Stimulated activated CD8-positive, alpha-beta memory T cell treated with anti-CD3 and anti-CD28 coated beads, Interleukin-7, amount 100 ng/mL, for 4 hours (primary cell): ENCODE measurements at places on chromosomes 7 and 10.

DNA sequence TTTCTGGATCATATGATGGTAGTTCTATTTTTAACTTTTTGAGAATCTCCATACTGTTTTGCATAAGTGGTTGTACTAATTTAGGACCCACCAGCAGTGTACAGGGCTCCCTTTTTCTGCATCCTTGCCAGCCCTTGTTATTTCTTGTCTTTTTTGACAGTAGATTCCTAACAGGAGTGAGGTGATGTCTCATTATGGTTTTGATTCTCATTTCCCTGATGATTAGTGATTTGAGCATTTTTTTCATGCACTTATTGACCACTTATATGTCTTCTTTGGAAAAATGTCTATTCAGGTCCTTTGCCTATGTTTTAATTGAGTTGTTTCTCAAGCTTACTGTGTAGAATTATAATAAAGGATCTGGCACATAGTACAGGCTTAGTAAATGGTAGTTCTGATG is 238.8 kb upstream of the BMPER start:
- no peak for DNase-seq

GRCh38 chr10:59692113-59692512 is 17.5 kb downstream of the SLC16A9 start:
- DNase-seq = no peak

- no peak for DNase-seq
These were observed 649.2 kb downstream of the SORCS1 start for GRCh38 chr10:106515206-106515790.

GRCh38 chr7:104267701-104268368 is 60.0 kb upstream of the ORC5 start:
- no peak for DNase-seq

DNA sequence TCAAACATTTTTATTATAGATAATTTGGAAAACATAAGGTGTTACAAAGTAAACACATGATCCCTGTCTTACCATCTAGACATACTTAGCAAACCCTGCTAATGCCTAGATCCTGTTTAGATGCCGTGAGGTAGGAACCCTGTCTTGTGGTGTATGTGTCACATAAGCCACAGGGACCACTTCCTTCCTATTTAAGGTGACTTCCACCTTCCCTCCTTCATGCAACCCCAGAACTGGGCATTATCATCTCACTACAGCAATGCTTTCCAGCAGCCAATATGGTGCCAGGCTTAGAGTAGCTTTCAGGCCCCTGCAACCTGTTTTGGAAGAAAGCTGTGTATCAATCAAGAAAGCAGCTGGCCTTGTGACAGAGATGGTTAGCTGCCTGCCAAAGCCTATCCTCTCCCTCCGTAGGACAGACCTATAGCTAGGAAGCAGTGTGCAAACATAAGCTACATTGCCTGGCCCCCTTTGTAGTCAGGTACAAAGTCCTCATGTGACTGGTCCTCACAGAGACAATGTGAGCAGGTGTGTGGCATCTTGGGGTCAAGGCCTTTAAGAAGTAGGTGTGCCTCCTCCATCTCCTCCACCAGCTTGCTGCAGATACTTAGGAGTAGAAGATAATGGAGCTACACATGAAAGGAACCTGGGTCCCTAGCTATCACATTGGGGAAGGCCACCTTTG is 146.8 kb downstream of the SPAG6 start:
- no peak for DNase-seq

DNA sequence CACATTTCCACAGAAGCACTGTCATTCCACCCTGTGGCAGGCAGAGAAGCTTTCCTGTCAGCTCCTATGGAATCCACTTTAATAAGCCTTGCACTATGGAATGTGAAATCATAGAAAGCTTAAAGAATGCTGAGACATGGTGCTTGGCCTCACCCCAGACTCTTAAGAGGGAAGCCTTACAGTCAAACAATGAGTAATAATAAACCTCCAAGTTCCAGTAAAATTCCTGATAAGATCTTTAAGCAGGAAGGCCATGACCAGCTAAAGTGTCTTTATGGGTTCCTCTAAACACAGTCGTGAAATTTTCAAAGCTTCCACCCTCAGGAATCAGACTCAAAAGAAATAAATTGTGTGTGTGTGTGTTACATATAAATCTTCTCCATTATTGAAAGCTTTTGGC is 11.9 kb upstream of the TEX36 start:
- DNase-seq = no peak

DNA sequence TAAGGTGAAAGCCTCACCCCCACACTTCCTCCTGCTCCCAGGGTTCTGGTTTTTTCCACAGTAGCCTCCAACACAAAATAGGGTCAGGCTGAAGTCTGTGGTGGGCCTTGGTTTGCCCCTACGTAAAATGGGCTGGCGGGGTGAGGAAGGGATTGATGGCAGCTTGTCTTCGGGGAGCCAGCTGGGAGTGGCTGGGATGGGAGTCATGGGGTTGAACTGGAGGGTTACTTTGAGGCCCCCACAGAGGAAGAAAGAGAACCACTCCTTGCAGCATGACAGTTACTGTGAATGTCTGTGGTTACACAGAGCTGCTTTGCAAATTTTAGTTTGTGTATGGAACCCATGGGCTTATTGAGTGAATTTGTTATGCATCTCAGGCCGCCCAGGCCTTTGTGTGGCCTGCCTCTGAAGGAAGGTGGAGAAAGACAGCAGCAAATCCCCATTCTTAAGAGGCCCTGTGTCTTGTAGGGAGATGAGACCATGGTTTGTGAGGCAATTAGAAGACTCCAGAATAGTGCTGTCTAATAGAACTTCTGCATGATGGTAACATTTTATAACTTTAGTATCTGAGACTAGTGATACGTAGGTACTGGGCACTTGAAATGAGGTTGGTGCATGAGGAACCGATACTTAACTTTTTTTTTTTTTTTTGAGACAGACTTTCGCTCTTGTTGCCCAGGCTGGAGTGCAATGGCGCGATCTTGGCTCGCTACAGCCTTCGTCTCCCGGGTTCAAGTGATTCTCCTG is 8.1 kb downstream of the TRIM8 start:
- no peak for DNase-seq

- no peak for DNase-seq
These were observed 31.5 kb downstream of the MKRN1 start for GRCh38 chr7:140447841-140448240.

DNA sequence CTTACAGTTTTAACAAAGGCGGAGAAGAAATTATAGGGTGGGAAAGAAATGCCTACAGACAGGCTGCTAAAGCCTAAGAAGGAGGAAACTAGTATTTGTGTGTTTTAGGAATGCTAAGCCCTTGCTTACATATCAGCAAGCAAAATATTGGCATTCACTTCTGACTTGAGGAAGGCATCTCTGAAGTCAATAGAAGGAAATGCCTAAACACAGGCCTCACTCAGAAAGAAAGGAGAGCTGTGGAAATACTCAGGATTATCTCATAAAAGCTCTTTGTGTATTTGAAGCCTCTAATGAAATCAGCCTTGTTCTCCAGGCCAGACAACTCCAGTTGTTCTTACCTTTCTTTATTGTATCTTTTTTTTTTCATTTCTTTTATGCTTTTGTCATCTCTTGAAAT is 158.0 kb downstream of the AUTS2 start:
- no peak for DNase-seq

DNA sequence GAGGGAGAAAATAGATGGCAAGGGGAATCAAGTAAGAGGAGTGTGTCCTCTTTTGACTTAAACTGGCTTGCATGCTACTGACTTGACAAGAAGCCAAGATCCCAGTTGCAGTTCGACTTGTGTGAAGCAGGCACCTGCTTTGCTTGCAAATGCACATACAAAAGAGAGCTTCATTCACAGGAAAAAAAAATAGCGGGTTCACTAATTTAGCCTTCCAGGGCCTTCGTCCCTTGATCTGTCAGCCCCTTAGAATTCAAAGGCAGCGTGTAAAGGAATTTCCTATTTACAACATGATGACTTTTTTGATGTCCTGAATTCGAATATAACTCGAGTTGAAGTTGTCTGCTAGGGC is 192.1 kb downstream of the CELF2 start:
- no peak for DNase-seq

GRCh38 chr7:77197141-77197540 is 2.5 kb downstream of the FGL2 start:
- DNase-seq = no peak

GRCh38 chr10:77539147-77539935 is 98.3 kb downstream of the KCNMA1 start:
- no peak for DNase-seq

DNA sequence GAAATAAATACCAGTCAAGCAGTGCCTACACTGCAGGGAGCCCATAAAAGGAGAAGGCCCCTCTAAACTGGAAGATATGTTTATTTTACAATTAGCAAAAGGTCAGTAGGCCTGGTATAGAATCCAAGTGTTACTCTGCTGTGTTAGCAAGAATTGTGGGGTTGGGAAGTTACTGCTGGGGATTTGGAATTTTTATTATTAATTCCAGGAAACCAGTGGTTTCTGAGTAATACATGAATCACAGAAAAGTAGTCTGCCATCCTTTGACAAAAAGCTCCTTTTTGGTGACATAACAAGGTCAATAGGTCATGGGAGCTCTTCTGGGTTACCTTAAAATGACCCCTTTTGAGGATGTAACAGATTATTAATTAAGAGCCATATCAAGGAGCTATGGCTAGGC is 67.4 kb downstream of the ZNF92 start:
- DNase-seq = no peak

- DNase-seq = no peak
These were observed 154.4 kb downstream of the DIP2C start for GRCh38 chr10:535051-535450.

- DNase-seq = no peak
These were observed 50.4 kb downstream of the SEC23IP start for GRCh38 chr10:119942973-119943372.

GRCh38 chr7:80127412-80128160 is 7.0 kb upstream of the GNAI1 start:
- no peak for DNase-seq

- DNase-seq = no peak
These were observed 25.5 kb upstream of the EZH2 start for GRCh38 chr7:148909568-148909967.

- DNase-seq = no peak
These were observed 183.9 kb downstream of the EBF3 start for GRCh38 chr10:129780198-129780597.

- no peak for DNase-seq
These were observed 366.2 kb downstream of the PCDH15 start for GRCh38 chr10:54434782-54435181.

DNA sequence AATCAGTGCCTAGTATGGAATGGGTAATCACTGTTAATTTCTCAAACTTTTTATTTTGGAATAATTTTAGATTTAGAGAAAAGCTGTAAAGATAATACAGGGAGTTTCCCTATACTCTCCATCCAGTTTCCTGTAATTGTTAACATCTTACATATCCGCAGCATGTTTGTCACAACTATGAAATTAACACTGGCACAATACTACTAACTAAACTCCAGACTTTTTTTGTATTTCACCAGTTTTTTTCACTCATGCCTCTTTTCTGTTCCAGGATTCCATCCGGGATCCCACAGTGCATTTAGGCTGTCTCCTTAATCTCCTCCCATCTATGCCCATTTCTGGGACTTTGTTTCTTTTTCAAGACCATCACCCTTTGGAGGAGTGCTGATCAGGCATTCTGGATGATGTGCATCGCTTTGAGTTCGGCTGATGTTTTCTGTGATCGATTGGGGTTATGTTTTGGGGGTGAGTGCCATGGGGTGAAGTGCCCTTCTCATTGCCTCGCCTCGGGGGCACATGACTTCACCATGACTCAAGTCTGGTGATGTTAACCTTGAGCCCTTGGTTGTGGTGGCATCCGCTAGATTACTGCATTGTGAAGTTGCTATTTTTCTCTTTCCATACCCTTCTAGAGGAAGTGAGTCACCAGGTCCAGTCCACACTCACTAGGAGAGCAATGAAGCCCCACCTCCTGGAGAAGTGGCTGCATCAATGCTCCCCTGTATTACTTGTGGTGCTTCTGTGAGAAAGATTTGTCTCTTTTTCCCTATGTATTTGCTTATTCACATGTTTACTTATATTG is 43.9 kb upstream of the GRB10 start:
- DNase-seq = no peak

DNA sequence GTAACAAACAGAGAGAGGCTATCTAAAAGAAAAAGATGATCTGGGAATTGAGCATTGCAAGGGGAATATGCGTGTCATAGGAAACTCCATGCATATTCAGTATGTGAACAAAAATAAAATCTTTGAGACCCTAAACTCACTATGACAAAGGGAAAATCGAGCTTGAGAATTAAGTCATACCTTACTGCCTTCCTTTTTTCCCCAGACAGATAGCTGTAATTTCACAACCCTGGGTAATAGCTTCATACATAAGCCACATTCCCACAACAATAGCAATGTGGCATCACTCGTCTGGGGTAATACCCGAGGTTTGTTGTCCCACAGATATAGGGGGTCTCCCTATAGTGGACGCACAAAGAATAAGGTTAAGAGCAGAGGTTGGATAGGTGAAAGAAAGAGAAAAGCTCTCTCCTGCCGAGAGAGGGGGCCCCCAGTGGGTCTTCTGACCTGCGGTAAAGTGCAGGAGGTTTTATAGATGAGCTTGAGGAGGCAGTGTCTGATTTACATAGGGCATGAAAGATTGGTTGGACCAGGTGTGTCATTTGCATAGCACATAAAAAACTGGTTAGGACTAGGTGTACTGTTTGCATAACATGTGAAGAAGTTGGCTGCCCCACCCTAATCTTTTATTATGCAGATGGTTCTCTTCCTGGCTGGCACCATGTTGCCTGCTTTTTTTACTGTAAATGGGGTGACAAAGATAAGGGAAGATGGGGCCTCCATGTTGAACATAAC is 11.6 kb downstream of the CYP3A43 start:
- DNase-seq = no peak

- no peak for DNase-seq
These were observed 168.2 kb downstream of the SND1 start for GRCh38 chr7:127819975-127820731.

DNA sequence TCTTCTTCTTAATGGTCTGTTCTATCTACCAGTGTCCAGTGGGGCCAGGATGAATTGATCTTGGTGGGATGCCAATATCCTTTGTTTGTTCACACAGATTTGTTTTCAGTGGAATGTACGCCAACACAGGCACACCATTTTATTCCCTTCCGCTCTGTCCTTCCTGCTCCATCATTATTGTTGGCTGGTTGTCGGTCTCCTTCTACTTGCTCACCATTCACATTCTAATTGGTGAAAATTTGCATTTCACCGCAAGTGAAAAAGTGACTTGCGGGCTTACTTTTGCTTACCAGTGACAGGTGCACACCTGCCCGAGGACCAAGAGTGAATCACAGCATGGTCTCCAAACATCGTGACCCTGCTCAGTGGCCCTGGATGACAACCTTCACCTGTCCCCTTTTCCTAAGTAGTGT is 148.3 kb downstream of the NOC3L start:
- no peak for DNase-seq

- no peak for DNase-seq
These were observed 87.5 kb downstream of the COBL start for GRCh38 chr7:51229106-51229537.
